ENCODE measurements at places on chromosomes 7 and 10.

GRCh38 chr7:153193144-153193595 lies 433.6 kb downstream of the ACTR3B start:
- DNase-seq = no peak

DNA sequence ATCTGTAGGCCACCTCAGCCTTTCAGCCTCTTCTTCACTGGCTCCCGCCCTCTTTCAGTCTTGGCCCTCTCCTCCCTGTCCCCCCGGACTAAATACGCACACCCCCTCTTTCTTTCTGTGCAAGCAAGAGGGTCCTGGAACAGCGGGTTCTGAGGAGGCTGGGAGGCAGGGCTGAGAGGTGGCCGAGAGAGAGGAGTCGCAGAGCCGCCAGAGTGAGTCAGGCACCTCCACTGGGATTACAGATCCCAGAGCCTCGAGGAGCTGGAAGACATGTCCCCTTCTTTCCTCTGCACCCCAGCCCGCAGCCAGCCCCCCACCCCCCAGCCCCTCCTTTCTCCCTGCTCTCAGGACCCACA lies 182 bp downstream of the CCDC136 start:
- DNase-seq = no peak

DNA sequence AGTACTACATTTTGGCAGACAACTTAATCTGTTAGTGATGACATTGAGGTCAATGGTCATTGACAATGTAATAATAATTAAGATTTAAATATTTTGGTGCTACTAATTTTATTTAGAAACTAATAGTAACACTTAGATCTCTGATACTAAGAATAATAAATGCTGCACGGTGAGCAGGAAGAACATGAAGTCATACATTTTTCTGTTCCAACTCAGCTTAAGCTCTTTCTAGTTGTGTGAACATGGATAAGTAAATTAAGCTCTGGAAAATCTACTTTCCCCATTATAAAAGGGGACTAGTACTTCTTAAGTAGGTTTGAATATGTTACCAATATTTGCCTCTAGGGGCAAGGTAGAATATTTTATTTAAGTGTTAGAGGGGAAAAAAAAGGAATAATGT lies 65.9 kb upstream of the MEOX2 start:
- DNase-seq = no peak

DNA sequence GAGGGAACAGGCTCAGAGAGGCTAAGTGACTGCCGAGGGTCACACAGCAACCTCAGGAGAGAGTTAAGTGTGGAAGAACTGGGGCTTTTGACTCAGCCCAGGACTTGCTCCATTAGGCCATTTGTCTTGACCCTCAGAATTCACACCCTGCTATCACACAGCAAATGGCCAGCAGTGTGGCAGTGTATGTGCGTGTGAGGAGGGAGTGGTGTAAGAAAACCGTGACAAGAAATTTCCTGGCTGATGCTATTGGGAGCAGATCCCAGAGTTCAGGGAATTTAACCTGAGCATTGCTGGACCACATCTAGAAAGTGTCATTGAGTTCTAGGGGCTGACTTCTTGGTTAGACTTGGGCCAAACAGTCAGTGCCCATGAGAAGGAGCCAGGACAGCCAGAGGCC lies 18.4 kb downstream of the VWA2 start:
- DNase-seq = no peak

- no peak for DNase-seq
Observed at GRCh38 chr7:41710838-41711237, 7.9 kb upstream of the INHBA start.

- no peak for DNase-seq
Observed at GRCh38 chr10:9390516-9390915, 1336.0 kb downstream of the GATA3 start.

DNA sequence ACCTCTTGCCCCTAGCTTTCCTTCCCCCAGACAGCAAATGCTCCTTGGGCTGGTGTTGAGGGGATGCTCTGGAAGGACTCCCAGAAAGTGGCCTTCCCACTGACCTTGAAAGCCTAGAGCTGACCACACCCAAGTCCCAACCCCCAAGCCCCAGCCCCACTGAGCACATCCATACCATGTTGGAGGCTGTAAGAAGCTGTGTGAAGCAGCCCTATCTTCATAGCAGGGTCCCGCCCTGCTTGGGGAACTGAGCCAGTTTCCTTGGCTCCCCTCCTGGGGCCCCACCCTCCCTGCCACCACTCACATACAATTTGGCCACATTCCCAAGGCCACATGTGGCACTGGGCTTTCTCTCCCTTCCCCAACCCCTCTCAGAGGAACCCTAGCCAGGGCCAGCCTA lies 72.3 kb upstream of the CACUL1 start:
- DNase-seq = no peak

- DNase-seq = no peak
Observed at GRCh38 chr7:33072471-33072870, 9.9 kb upstream of the NT5C3A start.

DNA sequence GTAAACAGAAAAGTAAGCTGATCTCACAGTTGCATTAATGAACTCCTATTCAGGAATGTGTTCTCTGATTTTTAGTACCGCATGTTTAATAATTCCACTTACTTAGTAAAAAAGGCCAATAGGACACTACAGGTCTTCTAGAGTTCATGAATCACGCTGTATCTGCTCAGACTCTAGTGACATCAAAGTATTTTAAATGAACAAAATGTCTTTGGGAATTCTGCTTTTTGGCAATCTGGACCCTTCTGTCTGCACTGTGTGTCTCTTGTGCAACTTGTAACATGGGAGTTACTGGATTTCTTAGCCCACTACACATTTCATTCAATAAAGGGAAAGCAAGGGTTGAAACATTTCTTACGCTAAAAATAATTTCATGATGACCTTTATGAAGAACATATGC lies 50.2 kb downstream of the RABGEF1 start:
- DNase-seq = no peak

DNA sequence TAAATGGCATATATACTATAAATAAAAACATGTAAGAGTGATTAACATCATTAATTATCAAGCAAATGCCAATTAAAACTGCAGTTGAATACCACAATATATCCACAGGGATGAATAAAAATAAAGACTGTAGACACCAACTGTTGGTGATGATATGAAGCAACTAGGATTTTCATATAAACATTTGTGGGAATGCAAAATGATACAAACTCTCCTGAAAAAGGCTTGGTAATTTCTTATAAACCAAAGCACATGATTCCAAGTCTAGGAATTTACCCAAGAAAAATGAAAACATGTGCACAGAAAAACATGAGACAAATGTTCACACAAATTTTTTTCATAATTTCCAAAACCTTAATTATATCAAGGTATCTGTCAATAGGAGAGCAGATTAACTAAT lies 448.1 kb downstream of the ETV1 start:
- no peak for DNase-seq

GRCh38 chr10:115989621-115990020 lies 283.4 kb downstream of the GFRA1 start:
- DNase-seq = no peak

- no peak for DNase-seq
Observed at GRCh38 chr7:135682191-135682590, 19.9 kb downstream of the STMP1 start.

GRCh38 chr10:75418293-75418692 lies 13.1 kb upstream of the LRMDA start:
- DNase-seq = no peak

GRCh38 chr10:14782691-14783363 lies 8.1 kb upstream of the FAM107B start:
- no peak for DNase-seq

DNA sequence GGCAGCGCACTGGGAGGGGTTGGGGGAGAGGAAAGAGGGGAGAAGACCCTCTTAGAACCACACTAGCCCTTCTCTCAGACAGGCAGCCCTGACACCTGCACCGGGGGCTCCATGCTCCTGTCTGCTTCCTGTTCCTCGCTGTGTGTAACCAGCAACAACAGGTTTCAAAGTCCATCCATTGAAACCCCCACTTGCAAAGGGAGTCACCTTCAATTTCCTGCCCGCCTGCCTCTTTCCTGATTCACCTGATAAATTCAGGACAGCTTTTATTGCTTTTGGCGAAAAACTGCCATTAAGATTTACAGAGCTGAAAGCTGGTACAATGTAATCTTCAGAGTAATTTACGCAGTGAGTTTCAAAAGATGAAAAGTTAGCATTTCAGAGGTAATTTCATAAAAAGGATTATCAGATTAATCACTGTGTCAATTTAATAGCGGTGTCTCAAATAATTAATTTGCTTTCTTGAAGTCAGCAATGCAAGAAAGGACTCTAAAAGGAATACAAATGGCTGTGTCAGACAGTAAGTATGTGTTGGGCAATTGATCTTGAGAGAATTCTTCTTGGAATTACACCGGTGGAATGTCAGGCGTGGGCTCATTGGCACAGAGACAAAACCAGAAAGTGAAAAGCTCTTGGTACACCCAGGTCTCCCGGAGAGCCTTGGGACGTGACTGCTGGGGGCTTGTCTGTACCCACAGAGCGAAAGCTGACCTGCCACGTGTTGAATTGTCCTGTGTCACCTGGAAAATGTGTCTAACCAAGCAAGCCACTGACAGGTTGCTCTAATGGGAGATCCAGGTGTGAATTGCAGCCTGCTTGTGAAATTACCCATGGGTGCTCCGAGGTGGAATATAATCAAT lies 60.7 kb downstream of the TMEM209 start:
- DNase-seq = no peak

DNA sequence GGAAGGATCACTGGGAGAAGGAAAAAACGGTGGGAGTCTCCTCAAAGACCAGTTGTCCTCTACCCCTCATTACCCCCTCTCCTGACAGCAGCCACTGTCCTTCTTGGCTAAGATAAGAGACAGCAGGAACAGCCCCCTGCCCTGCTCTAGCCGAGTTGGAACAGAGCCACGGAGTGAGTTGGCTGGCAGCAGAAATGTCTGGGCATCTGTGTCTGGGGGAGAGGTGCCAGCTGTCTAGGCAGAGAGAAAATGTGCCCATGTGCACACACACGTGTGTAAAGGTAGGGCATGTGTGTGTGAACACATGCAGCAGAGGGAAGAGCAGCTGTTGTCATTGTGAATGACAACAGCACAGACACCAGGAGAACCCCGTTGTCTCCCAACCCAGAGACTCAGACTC lies 9.4 kb upstream of the HILPDA start:
- no peak for DNase-seq

DNA sequence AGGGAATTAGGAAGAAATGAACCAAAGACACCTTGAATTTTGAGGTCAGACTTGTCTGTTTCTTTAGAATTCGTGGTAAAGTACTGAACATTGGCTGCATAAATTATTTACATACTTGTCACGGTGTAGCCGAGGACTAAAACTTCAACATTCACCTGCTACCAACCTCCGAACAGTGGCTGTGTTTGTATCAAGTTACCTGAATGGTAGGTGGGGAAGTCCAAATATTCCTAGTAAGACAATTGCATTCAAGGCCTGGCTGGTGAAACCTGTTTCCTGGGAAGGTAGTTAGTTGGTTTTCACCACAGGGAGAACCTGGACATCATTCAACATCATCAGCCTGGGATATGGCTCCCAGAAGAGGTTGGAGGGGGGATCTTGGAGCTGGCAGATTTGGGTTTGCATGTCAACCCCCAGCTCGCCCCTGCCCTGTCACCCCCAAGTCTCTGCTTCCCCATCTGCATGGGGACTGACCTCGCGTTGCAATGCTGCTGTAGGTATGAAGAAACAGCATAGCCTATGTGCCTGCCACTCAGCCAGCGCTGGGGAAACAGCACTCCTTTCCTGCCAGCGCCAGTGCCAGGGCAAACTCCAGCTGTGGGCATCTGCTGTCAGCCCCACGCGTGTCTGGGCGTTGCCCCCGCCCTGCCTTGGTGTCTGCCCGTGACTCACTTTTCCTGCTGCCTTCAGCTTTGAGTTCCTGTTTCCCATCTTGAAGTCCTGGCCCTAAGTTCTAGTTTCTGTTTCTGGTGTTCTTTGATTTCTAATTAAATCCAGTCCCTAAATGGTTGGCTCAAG lies 12.7 kb upstream of the LARP4B start:
- no peak for DNase-seq

DNA sequence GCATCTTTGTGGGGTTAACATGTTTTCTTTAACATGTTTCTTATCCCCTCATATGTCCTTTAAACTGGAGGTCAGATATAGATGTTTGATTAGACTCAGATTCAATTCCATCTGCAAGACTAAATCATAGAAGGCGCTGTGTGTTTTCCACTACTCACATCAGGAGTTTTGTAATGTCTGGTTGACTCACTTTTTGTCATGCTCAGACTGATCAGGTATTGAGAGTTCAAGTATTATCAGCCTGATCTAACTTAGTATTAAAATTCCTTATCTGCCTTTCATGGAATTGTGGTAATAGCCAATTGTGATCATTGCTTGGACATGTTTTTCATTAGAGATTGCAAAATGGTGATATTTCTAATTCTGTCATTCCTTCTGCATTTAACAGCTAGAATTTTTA lies 30.2 kb downstream of the ENTPD7 start:
- no peak for DNase-seq

DNA sequence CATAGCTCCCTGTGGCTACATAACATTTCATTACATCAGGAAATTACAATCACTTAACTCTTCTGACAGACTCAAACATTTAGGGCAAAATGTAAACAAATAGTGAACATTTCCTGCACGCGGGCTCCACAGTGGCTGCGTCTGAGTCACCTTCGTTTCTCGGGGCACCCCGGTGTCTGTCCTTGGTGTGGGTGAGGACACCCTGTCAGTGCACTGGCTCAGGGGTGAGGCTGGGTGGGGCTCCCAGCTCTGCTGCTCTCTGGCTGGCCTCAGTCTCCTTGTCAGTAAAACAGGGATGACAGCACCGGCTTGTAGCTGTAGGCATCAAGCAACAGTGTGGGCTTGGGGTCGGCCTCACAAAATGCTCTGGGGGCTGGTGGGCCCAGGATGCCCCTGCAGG lies 237.1 kb upstream of the SHH start:
- no peak for DNase-seq

GRCh38 chr7:45238806-45239205 lies 81.2 kb downstream of the RAMP3 start:
- DNase-seq = no peak

- DNase-seq = no peak
Observed at GRCh38 chr10:51846856-51847506, 147.6 kb upstream of the CSTF2T start.

DNA sequence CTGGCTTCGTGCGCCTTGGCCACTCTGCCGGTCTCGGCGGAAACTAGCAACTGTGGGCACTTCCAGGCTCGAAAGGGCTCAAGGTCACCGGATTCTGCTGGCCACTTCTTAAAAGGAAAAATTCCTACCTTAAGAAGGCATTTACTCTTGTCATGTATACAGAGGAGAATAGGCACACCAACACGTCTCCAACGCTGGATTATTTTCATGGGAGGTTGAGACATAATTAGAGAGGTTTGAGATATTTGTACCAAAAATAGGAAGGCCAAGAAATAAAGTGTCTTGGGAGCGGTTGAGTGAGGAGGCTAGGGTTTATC lies 4.5 kb upstream of the CYP26A1 start:
- DNase-seq = no peak

GRCh38 chr10:116590590-116591444 lies at the start of gene PNLIPRP1:
TSS of gene PNLIPRP1 (plus strand) at chr10:116590959. CDS start at chr10:116591130, 171 bp downstream.
- no peak for DNase-seq
